ENCODE measurements at places on chromosomes 12 and 14. TPM values are rescaled to one million over a fixed set of nuclear protein-coding genes. Genes with fewer than 3 reads are reported as not detected.

GRCh38 chr12:123571343-123571813 lies 13.0 kb upstream of the TMED2 start:
- no peak overlapping the region for H3K4me3 ChIP-seq
- no peaks in the 10 kb centered on the region for H3K36me3 ChIP-seq
- no peaks in the 10 kb centered on the region for H3K27me3 ChIP-seq
- no peaks in the 10 kb centered on the region for H3K4me1 ChIP-seq
- H3K27ac ChIP-seq, result no peak overlapping the region

DNA sequence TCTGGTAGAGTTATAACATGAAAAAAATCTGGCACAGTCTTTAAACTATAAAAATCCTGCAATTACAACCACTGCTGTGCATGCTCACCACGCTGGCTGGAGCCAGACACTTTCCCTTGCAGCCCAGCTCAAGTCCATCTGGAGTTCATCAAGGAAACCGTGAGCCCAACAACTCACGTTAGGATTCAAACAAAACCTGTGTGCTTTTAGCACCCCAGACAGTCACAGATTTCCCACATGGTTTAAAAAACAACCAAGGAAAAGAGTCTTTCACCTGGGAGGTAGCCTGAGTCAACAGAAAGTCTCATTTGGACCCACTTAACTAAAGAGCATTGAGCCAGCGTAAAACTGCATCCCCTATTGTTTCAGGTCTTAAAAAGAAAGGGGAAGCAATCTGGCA lies 4.7 kb downstream of the LRIG3 start:
- H3K4me1 ChIP-seq, result no peaks in the 10 kb centered on the region
- no peak overlapping the region for H3K27ac ChIP-seq
- no peaks in the 10 kb centered on the region for H3K36me3 ChIP-seq
- H3K27me3 ChIP-seq, result no peaks in the 10 kb centered on the region
- no peak overlapping the region for H3K4me3 ChIP-seq

NFATC4 gene
- 19.2 TPM for total RNA-seq

GRCh38 chr12:38392554-38393144 lies 76.1 kb downstream of the ALG10B start:
- no peaks in the 10 kb centered on the region for H3K4me1 ChIP-seq
- no peak overlapping the region for H3K4me3 ChIP-seq
- H3K27ac ChIP-seq, result no peak overlapping the region

KRT81 gene
- total RNA-seq, result 0.35 TPM

GRCh38 chr12:65958456-65958855 lies 134.2 kb downstream of the HMGA2 start:
- no peak for DNase-seq
- H3K27ac ChIP-seq, result no peak overlapping the region
- H3K4me1 ChIP-seq, result peaks cover 4% of the 10 kb centered on the region
- H3K27me3 ChIP-seq, result no peaks in the 10 kb centered on the region
- H3K36me3 ChIP-seq, result no peaks in the 10 kb centered on the region

ZC2HC1C gene
- 1.7 TPM for total RNA-seq

CYP46A1 gene
- total RNA-seq, result not detected

- H3K4me3 ChIP-seq, result peak overlapping the region; percentile 15
- H3K4me1 ChIP-seq, result peaks cover 45% of the 10 kb centered on the region
- H3K27ac ChIP-seq, result peak overlapping the region; percentile 65
- no peak for DNase-seq
- H3K36me3 ChIP-seq, result no peaks in the 10 kb centered on the region
Measured at GRCh38 chr14:51880835-51881580, 20.6 kb downstream of the GNG2 start.

GRCh38 chr14:100769035-100769939 lies 42.6 kb downstream of the DLK1 start:
- no peak overlapping the region for H3K27ac ChIP-seq
- no peak for DNase-seq
- no peaks in the 10 kb centered on the region for H3K36me3 ChIP-seq
- H3K4me3 ChIP-seq, result no peak overlapping the region

GRCh38 chr12:78315028-78315427 lies 484.3 kb downstream of the NAV3 start:
- H3K27ac ChIP-seq, result no peak overlapping the region
- no peak for DNase-seq
- H3K27me3 ChIP-seq, result no peaks in the 10 kb centered on the region
- H3K36me3 ChIP-seq, result no peaks in the 10 kb centered on the region

DNA sequence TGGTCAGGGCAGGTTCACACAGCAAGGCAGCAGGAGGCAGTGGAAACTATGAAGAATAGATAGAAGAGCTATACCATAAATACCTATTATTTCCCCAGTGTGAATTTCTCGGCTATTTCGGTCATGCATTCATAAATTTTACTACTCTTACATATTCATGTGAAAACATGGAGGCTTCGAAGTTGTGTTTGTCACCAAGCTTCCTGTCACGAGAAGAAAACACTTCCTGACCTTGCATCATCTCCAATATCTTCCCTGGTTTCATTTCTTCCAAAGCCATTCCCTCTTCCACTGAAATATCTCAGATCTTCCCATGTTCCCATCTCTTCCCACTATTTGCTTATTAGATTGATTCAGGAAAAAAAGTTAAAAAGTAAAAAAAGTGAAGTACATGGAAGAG lies 80.4 kb downstream of the CPNE8 start:
- H3K4me3 ChIP-seq, result no peak overlapping the region
- no peaks in the 10 kb centered on the region for H3K4me1 ChIP-seq
- H3K36me3 ChIP-seq, result peaks cover 7% of the 10 kb centered on the region
- DNase-seq, result no peak
- H3K27ac ChIP-seq, result no peak overlapping the region
- no peaks in the 10 kb centered on the region for H3K27me3 ChIP-seq

DNA sequence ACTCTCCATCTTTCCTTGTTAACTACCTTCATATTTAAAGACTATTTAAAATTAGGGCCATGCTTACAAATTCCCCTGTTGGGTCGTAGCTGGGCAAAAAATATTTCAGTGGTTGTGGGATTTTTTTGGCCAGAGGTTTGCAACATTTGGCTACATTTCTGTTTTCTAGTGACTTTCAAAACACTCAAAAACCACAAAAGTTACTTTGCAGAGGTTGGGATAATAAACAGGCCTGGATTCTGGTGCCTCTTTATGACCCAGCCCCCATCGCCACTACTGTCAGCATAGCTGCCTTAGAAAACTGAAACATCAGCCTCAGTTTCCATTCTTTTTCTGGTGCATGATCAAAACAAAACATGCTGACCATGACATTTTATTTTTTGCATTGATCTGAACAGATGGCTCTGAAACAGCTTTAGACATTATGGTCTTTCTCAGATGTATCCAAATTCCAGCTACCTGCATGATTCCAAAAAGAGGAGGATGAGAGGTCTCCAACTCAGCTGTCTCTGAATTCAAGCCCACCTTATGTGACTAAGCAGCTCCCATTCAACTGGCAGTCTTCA lies 5.2 kb downstream of the DPF3 start:
- peaks cover 14% of the 10 kb centered on the region for H3K4me1 ChIP-seq
- H3K27ac ChIP-seq, result no peak overlapping the region
- H3K27me3 ChIP-seq, result no peaks in the 10 kb centered on the region
- no peak for DNase-seq
- no peaks in the 10 kb centered on the region for H3K36me3 ChIP-seq
- 0 out of 2 replicates have a peak overlapping the region, but pooled peaks have one; percentile 8 for H3K4me3 ChIP-seq

- no peaks in the 10 kb centered on the region for H3K36me3 ChIP-seq
- no peak overlapping the region for H3K27ac ChIP-seq
- H3K27me3 ChIP-seq, result no peaks in the 10 kb centered on the region
- DNase-seq, result no peak
- no peak overlapping the region for H3K4me3 ChIP-seq
Measured at GRCh38 chr12:12641650-12642049, 30.0 kb downstream of the CREBL2 start.

DNA sequence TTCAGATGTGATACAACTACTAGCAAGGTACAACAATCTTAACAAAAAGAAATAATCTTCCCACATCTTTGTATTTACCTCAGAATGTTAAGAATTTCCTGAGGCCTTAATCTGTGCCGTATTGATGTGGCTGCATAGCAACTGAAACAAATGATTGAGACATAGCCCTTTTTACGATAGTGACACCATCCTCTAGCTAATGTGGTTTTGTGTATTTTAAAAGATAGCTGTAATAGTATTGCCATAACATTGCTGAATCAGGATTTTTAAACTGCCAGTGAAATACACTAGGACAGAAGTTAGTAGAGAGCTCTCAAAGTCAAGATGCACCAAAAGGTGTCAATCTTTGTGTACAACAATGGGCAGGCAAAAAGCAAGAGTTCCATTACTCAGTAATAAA lies 11.9 kb downstream of the NPAS3 start:
- no peak overlapping the region for H3K4me3 ChIP-seq
- no peak for DNase-seq
- H3K4me1 ChIP-seq, result no peaks in the 10 kb centered on the region

- no peaks in the 10 kb centered on the region for H3K36me3 ChIP-seq
- no peak overlapping the region for H3K4me3 ChIP-seq
- H3K27ac ChIP-seq, result no peak overlapping the region
- H3K27me3 ChIP-seq, result no peaks in the 10 kb centered on the region
- no peaks in the 10 kb centered on the region for H3K4me1 ChIP-seq
- DNase-seq, result no peak
Measured at GRCh38 chr12:18383203-18383602, 121.9 kb downstream of the PIK3C2G start.

DNA sequence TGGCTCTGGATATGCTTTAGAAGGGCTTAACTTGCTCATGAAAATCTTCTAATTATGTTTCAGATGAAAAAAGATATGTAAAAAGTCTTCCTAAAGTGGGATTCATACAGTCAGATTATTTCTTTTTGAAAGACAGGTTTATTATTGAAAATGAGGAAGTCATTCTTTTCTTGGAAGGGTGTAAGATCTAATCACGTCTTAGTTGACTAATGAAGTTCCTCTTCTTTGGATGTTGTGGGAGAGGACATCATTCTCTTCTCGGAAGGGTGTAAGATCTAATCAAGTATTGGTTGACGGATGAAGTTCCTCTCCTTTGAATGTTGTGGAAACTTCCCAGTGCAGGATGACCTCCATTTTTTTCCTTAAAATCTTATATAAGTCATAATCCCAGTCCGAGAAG lies 74.9 kb downstream of the ALG10 start:
- H3K4me1 ChIP-seq, result no peaks in the 10 kb centered on the region
- H3K27me3 ChIP-seq, result no peaks in the 10 kb centered on the region
- DNase-seq, result no peak

GRCh38 chr12:57101892-57102695 lies 9.1 kb downstream of the STAT6 start:
- H3K4me3 ChIP-seq, result no peak overlapping the region
- H3K27me3 ChIP-seq, result no peaks in the 10 kb centered on the region
- H3K36me3 ChIP-seq, result peaks cover 26% of the 10 kb centered on the region
- no peak for DNase-seq
- no peak overlapping the region for H3K27ac ChIP-seq

DNA sequence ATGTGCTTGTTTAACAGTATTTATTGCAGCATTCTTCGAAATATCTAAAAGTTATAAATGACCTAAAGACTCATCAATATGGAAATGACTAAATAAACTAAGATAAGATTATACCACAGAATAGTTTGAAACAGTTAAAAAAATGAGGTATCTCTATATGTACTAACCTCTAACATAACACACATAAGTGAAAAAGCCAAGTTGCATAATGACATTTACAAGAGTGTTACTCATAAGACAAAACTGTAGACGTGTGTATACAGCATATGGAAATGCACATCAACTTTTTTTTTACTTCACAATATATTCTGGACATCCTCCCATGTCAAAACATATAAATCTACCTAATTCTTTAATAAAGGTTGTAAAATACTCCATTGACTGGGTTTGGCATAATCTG lies 22.8 kb downstream of the CPM start:
- H3K27ac ChIP-seq, result no peak overlapping the region
- H3K36me3 ChIP-seq, result no peaks in the 10 kb centered on the region
- no peak for DNase-seq
- no peak overlapping the region for H3K4me3 ChIP-seq

DTX1 gene
- 2.3 TPM for total RNA-seq

DNA sequence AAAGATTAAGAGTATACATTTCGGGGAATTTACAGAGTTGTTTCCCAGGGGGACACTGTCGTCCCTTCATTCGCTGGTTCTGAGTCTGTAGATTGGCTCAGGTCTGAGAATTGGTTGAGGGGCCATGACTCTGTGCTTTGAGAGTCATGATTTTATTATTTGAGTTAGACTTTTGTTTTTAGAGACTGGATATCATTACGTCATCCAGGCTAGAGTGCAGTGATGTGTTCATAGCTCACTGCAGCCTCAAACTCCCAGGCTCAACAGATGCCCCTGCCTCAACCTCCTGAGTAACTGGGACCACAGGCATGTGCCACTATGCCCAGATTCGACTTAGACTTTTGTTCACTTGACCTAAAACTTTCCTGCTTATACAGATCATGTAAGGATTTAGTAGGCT lies 112.3 kb upstream of the C14orf180 start:
- H3K36me3 ChIP-seq, result no peaks in the 10 kb centered on the region
- no peak overlapping the region for H3K4me3 ChIP-seq
- H3K27me3 ChIP-seq, result no peaks in the 10 kb centered on the region
- no peaks in the 10 kb centered on the region for H3K4me1 ChIP-seq
- H3K27ac ChIP-seq, result no peak overlapping the region

GLIPR1L1 gene
- not detected for total RNA-seq

OAS3 gene
- 39.0 TPM for total RNA-seq

DNA sequence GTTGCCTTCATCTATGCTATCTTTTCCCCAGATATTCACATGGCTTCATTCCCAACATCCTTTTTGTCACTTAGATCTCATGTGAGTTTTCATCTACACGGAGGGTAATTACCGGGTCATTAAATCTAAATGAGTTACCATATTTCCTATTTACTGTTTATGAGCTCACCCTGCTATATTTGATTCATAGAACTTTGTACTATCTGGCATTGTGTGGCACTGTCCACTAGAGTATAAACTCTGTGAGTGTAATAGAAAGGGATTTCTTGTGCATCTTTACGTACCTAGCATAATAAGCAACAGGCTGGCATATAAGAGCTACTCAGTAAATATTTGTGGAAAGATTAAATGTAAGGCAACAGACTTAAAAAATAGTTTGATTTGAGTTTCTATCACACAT lies 86.1 kb upstream of the LMO3 start:
- H3K27me3 ChIP-seq, result no peaks in the 10 kb centered on the region
- H3K4me1 ChIP-seq, result no peaks in the 10 kb centered on the region
- DNase-seq, result no peak
- H3K27ac ChIP-seq, result no peak overlapping the region
- no peaks in the 10 kb centered on the region for H3K36me3 ChIP-seq

DNA sequence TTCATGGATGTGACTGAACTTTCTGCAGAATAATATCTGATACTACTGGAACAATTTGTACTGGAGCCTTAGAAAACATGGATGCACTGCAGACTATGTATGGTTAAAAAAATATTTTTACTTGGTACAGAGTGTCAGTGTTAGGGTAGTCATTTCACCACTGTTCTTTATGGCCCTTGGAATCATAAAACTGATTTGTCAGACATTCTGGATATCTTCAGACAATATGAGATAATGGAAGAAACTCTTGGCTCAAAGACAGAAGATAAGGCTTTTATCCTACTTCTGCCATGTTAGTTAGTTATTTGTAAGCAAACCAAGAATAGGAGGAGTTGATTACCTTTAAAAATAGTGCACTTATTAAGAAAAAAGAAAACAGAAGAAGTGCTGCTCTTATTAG lies 209.4 kb downstream of the LRIG3 start:
- no peaks in the 10 kb centered on the region for H3K27me3 ChIP-seq
- no peak for DNase-seq
- no peak overlapping the region for H3K4me3 ChIP-seq
- no peak overlapping the region for H3K27ac ChIP-seq

GRCh38 chr14:45201905-45202304 lies 51.1 kb downstream of the MIS18BP1 start:
- no peak for DNase-seq
- H3K4me1 ChIP-seq, result no peaks in the 10 kb centered on the region
- H3K4me3 ChIP-seq, result no peak overlapping the region
- H3K27me3 ChIP-seq, result no peaks in the 10 kb centered on the region
- H3K27ac ChIP-seq, result no peak overlapping the region

OR10AD1 gene
- not detected for total RNA-seq

All from GM12878 (cell line).